Testis (tissue), 5 donors: ENCODE measurements at places on chromosomes 16 and 17.

- peak; percentile 70 for DNase-seq
Measured at GRCh38 chr17:56834380-56835263, 671 bp downstream of the DGKE start.

GRCh38 chr17:7026471-7027115, 3.7 kb downstream of the BCL6B start:
- DNase-seq, result no peak

GRCh38 chr16:66444049-66444481, 17.0 kb downstream of the BEAN1 start:
- DNase-seq, result no peak

DNA sequence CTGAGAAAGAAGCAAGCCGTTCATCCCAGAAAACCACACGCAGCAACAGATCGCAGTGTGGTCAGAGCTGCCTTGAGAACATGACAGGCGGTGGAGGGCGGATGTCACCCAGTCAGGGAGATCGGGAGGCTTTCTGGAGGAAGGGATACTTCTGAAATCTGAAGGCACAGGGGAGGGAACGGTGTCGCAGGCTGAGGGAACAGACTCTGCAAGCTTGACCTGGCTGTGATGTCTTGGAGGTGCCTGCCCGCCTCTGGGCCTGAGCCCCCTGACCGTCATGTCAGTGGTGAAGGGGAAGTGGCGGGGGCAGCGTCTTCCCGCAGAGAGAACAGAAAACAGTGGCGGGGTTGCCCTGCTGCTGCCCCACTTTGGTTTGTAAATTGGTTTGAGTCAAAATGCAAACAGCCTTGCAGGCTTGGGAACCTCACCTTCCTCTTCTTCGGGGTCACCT, 8.1 kb upstream of the ATP2A3 start:
- DNase-seq, result no peak

DNA sequence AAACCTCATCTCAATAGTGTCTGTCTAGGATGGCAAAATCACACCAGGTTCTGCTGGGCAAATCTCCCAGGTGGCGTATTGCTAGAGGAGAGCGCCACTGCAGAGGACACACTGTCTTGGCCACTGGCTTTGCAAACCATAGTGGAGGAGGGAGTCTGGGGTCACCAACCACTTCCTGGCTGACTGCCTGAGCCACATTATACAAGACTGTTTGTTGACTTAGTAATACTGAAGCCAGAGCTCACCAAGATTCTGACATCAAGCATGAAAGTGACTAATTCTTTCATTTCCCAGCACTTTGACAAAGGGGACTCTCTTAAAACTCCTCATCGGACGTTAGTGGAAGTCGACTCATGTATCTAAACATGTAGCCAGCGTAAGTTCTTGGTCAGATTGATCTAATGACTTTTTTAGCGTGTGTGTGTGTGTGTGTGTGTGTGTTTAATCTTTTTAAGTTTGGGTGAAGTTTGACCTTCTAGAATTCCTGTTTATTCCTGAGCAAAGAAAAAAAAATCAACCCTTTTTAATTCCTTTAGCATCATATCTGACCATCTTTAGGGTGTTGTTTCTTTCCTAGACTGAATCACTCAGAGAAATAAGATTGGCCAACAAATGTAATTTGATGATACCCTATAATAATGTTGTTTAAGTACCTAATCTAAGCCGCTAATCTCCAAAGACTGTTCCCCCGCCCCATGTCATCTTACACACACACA, 13.7 kb downstream of the PITPNC1 start:
- DNase-seq, result no peak

- DNase-seq, result no peak
Measured at GRCh38 chr16:75337430-75337829, 86.0 kb upstream of the BCAR1 start.

GRCh38 chr16:76932541-76933211, 258.3 kb upstream of the MON1B start:
- DNase-seq, result no peak

GRCh38 chr17:50514388-50514787, 6.1 kb downstream of the MYCBPAP start:
- no peak for DNase-seq

DNA sequence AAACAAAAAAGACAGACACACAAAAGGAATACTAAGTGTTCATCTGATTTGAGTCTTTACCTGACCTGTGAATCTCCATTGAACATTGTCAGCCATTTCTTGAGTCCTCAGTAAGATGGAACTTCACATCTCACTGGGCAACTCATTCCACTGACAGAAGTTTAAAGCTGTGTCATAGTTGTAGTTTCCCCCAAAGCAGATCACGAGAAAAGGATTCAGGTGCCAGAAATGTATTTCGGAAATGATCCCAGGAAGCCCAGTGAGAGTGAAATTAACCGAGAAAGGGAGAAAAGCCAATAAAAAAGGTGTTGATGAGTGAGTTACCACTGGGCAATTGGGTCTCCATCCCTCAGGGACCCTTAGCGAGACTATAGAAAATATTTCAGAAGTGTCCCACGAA, 6.5 kb downstream of the CHD9 start:
- DNase-seq, result no peak

DNA sequence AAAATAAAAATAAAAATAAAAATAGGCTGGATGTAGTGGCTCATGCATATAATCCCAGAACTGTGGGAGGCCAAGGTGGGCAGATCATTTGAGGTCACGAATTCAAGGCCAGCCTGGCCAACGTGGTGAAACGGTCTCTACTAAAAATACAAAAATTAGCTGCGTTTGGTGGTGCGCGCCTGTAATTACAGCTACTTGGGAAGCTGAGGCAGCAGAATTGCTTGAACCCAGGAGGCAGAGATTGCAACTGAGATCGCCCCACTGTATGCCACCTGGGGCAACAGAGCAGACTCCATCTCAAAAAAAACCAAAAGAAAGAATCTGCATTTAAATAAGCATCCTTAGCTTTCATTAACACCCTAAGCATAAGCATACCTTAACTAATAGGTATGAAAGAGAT, 33.8 kb downstream of the YWHAE start:
- no peak for DNase-seq

DNA sequence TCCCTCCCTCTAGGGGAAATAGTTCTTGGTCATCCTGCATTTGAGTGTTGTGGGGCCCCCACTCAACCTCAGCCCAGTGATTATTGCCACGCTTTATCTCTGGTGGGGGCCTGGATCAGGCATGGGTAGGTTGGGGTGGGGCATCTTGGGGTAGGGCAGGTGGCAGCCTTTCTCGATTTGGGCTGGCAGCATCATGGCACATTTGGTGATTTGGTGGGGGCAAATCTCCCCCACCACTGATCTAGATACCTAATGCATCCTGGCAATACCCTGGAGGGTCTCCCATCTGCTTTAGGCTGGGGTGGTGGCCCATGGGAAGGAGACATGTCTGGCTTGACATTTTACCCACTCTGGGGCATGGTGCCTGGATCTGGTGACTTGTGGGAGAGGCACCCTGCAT, 40.2 kb downstream of the NLRP1 start:
- no peak for DNase-seq

DNA sequence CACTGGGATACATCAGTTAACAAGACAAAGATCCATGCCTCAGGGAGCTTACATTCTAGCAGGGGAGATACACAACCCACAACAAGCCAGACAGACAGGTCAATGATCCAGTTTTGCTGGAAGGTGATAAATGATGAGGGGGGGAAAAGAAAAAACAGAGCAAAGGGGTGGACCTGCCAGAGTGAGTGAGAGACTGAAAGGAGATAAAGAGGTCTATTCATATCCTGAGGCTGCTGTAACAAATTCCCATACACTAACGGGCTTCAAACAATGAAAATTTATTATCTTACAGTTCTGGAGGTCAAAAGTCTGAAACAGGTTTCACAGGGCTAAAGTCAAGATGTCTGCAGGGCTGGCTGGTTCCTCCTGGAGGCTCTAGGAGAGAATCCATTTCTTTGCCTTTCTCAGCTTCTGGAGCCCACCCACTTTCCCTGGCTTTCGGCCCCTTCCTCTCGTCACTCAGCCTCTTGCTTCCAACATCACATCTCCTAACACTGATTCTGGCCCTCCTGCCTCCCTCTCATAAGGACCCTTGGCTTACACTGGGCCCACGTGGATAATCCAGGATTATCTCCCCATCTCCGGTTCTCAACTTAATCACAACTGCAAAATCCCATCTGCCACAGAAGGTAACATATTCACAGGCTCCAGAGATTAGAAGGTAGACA, 81.5 kb downstream of the GAS7 start:
- no peak for DNase-seq
